ENCODE measurements at places on chromosomes 16 and 17.
A peak's percentile ranks its signal among the peaks of the same experiment; 100 is the strongest.

GRCh38 chr16:75644240-75645012, 3.0 kb downstream of the KARS1 start:
- DNase-seq = no peak

DNA sequence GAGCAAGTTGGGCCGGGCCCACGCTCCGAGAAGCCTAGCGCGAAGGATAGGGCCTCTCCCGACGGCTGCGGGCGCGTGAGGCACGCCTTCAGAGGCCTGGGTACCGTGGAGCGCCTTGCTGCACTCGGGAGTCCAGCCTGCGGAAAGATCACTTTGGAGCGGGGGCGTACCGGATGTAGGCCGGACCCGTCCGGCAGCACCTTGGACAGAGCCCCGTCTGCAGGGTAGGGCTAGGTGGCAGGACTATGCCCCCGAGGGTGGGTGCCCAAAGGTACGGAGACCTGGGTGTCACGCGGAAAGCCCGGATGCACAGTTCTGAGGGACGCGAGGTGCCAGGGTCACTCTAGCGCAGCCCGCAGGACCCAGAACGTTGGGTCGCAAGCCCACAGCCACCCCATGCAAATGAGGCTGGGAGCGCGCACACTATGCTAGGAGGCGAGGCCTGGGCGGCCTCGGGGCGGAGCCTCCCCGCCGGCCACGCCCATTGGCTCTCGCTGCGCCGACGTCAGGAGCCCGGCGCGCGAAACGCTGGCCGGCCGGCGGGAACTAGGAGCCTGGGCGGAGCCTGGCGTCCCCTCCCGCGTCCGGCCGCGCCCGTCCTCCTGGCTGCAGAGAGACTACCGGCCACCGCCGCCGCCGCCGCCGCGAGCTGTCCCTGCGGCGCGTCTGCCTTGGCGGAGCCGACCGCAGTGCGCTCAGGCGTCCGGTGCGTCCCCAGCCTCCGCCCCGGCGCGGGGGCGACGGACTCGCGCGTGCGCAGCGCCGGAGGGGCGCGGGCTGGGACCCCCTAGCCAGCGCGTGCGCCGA, at the start of gene PAQR4:
PAQR4 (plus strand) TSS at position 611 of the 807 bp plus-strand sequence. CDS start 327 bp downstream, outside the sequence.
- DNase-seq = peak; percentile 88

DNA sequence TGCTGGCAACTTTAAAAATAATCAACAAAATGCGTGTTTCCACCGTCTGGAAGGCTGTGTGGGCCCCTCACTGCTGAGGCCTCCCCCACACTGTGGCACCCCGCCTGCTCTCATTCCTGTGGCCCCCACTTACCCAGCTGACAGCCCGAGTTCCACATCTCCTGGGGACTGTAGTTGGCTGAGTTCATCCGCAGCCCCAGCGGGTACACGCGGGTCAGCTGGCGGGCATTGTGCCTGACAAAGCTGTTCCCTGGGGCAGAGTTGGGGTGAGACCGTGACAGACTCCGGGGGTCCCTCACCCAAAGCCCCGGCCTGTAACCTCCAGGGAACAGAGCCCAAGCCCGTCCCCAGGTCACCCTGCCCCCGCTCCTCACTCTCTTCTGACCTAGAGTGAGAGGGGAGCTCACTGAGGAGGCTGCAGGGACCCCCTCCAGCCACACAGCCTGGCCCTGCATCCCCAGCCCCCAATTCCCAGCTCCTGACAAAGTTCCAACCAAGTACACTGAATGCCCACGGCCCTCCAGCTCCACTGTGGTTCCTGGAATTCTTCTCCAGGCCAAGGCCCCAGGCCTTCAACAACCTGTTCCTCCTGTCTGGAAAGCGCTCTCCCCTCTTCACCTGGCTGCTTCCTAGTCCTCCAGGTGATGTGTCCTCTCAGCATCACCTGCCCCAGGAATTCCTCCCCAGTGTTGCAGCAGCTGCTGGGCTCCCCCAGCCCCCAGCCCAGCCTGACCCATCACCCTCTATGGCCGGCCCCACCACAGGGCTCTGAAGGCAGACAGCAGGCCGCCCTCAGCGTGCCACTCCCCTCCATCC, 18.0 kb downstream of the PLCD3 start:
- no peak for DNase-seq

GRCh38 chr17:81959362-81960129, 1.4 kb downstream of the NOTUM start:
- DNase-seq = peak; percentile 69

DNA sequence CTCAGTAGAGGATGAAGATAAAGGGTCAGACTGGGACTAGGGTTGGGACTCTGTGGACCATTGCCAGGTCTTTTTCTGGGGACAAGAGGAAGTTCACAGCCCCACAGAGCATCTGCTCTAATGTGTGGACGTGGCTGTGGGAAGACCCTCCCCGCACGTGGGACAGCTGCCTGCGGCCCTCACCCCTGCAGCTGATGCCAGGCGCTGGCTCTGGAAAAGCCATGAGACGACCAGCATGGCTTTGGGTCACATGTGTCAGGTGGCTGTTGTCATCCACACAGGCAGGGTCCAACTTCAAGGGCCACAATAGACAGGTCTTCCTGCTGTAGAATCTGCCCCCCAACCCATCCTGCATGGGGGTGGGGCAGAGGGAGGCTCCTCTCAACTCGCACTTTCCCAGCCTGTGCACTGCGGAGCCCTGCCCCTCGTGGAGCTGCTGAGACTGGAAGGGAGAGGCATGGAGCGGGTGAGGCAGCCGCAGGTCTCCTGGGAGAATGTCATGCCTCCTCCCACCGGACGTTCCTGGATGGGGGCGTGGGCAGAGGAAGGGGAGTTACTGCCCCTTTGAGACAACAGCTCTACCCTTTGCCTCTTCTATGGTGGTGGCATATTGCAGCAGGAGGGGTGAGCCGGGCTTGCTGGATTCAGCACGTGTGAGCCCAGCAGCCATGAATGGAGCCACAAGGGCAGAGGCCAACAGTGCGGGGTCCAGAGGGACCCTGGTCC, 53.4 kb downstream of the PIMREG start:
- no peak for DNase-seq

DNA sequence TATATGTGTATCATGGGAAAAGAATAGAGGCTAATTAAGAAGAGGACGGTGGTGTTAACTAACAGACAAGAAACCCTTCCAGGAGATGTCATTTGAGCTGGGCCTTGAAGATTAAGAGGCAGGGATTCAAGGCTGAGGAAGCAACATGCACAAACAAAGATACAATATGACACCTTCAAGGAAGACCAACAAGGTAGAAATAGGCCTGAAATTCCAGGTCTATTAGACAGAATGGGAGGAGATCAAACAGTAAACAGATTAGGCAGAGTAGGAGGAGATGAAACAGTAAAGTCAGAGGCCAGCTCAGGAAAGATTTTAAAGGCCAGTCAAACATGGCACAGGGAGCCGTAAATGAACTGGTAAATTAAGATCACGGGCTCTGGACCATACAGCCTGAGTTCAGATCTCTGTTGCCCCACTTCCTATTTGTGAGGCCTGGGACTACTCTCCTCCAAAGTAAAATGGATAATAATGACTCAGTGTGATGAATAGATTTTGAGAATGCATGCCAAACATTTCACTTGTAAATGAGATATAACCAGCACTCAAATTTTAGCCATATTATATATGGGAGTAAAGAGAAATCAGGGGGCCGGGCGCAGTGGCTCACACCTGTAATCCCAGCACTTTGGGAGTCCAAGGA, 38.9 kb downstream of the USP31 start:
- no peak for DNase-seq

- DNase-seq = no peak
These were observed 21.7 kb downstream of the PRMT7 start for GRCh38 chr16:68332411-68333121.
